NCI-H1417 (cell line): ENCODE measurements at places on chromosomes 16 and 17.

DNA sequence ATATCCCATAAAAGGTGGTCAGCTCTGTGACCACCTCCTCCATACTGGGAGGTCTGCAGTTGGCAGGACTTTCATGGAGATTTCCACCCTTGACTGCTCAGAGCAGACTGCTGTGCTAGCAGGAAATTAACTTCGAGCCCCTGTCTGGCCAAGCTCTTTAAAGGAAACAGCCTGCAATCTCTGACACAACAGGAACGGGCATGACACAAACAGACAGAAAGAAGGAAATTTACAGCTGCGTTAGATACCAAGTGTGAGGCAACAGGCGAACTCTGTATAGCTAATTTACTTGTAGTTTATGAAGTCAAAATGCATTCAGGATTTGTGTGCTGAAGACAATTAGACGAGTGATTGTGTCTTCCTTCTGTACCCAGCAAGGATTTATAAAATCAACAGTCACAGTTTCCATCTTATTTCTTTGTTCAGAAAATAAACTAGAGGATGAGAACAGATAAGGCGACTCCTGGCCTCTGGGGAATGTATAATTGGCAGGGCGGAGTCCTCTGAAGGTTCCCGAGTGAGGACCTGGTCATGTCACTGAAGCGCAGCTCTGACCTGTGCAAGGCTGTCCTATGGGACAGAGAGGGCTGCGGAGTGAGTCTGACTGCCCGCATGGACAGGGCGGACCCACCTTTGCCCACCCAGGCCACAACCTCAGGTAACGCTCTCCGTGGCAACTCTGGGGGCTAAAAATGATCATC, 16.1 kb downstream of the WIPI1 start:
- DNase-seq, result no peak

DNA sequence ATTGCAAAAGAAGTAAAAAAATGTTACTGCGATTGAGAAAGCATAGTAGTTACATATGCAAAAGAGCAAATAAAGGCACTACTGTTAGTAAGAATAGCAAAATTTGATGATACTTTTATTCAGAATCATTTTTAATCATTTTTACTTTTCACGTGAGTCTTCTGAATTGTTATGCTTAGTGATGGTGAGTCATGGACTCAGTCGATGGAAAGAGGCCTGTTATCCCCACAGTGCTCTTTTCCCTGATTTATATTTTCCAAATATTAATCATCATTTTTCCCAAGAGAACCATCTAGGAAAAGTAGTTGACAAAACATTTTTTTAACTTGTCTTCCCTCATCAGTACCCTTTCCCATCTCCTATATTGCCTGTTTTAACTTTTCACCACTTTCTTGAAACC, 181.1 kb downstream of the CHD9 start:
- DNase-seq, result no peak

DNA sequence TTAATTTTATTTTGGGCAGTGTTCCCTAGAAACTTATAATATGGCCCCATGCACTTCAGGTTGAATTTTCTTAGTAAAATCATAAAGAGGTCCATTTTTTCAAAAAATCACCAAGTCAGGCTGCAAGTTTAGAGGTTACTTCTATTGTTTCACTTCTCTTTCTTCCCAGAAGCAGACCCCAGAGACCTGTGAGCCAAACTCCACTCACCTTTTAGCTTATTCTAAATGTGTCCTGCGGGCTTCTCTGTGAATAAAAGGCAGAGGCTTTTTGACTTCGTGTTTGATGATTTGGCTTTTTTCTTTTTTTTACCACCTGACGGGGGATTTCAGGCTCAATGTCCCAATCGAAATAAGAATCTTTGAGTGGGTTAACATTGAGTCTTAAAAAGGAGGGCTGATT, 7.4 kb downstream of the PRKCB start:
- no peak for DNase-seq

GRCh38 chr17:38338535-38338934, 5.2 kb downstream of the GPR179 start:
- no peak for DNase-seq

DNA sequence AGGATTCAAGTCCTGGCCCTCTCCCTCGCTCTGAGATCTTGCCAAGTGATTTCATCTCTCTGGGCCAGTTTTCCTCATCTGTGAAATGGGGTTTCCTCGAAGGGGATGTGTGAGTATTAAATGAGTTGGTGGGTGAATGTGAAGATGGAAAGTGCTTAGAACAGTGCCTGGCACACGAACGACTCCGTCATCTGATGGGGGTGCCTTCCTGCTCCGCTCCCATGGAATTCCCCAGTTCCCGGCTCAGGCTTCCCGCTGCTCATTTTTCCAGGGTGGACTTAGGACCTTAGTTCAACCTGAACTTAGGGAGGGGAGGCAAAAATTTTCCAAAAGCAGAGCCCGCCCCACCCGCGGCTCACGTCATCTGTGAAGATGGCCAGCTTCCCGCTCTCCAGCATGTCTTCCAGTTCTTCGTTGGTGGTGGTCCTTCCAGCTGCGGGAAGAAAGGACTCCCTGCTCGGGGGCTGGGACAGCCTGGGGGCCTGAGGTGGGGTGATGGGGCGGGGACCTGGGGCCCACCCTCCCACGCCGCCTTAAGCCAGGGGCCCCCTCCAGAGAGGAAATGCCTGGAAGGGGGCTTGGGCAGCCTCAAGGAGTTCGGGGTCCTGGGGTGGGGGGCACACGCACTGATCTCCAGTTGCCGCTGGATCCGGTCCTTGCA, 11.4 kb downstream of the HSD3B7 start:
- DNase-seq, result no peak
